ENCODE measurements at places on chromosomes 12 and 14. TPM values are rescaled to one million over a fixed set of nuclear protein-coding genes. Genes with fewer than 3 reads are reported as not detected.

KCNC2 gene
- not detected for total RNA-seq

KRT71 gene
- not detected for total RNA-seq

RHOJ gene
- 19.8 TPM for total RNA-seq

DNA sequence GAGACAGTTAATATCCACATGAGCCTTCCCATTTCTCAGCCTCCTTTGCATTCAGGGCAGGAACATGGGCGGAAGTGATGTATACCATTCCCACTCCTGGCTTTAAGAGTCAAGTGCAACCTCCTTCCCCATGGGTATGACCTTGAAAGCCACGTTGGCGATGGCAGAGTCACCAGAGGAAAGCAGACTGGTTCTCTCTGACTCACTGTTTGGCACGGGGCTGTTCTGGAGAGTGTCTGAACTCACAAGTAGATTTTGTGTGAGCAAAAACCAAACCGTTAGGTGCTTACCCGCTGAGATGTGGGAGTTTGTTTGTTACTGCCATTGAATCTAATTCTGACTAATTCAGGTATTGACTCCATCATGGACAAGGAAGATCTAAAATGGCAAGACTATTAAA, 36.7 kb upstream of the PZP start:
- DNase-seq, result no peak

C12orf42 gene
- not detected for total RNA-seq

EMP1 gene
- total RNA-seq, result 746 TPM

DNA sequence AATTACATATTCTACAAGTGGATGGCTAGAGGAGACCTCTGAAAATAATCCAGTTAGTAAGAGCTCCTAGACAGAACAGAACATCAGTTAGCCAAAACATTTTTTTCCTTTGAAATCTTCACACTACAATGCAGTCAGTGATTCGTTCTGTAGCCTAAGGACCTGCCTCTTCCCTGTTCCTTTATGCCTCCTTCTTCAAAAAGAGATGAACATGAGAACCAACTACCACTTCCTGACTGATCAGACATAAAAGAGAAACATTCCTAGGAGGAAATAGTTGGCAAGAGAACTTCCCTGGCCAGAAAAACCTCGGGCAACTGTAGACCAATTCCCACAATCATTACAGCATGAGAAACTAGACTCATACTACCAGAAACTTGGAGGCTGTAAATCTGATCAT, 29.4 kb downstream of the ITPR2 start:
- no peak for DNase-seq

FOXM1 gene
- 0.24 TPM for total RNA-seq

GRCh38 chr14:106792543-106792942, 1266.2 kb downstream of the TMEM121 start:
- no peak for DNase-seq

DNA sequence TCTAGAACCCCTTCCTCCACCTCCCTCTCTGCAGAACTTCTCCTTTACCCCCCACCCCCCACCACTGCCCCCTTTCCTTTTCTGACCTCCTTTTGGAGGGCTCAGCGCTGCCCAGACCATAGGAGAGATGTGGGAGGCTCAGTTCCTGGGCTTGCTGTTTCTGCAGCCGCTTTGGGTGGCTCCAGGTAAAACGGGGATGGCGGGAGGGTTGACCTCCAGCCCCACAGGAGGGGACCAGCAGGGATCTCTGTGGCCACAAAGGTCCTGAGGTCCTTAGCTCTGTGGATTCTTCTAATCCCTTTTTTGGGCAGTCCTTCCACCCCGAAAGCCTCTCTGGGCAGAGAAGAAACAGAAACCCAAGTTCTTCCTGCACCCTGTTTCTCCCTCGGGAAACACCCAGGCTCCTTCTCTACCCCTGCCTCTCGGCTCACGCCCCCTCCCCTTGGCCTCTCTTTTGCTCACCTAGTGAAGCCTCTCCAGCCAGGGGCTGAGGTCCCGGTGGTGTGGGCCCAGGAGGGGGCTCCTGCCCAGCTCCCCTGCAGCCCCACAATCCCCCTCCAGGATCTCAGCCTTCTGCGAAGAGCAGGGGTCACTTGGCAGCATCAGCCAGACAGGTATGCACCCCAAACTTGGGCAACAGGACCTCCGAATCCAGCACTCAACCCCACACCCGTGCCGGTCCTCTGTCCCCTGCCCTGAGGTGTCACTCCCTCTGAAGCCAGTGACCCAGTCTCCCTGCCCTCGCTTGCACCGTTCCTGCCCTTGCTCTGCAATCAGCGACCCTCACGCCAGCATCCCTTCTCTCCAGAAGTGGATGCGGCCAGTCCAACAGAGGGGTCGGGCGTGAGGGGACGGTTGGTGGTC, 638 bp downstream of the LAG3 start:
- DNase-seq, result no peak

KCNMB4 gene
- 1.7 TPM for total RNA-seq
